Fibroblast of skin of left biceps (primary cell): ENCODE measurements at places on chromosomes 12 and 14.

DNA sequence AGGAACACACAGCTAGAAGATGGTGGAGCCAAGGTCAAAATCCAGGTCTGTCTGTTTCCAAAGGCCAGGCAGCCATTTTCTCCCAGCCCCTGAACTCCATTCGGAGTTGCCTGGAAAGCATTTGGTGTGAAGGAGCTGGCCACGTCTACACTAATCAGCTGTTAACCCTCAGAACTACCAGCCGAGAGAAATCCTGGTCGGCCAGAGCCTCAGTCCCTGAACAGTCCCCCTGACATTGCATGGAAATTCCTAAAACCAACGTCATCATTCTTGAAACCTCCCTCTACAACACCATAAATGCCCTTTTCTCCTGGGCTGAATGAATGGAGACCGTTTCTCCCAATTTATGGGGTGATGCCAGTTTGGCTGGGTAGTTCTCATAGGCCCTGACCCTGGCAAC is 245.6 kb downstream of the SLC41A2 start:
- DNase-seq, result no peak

DNA sequence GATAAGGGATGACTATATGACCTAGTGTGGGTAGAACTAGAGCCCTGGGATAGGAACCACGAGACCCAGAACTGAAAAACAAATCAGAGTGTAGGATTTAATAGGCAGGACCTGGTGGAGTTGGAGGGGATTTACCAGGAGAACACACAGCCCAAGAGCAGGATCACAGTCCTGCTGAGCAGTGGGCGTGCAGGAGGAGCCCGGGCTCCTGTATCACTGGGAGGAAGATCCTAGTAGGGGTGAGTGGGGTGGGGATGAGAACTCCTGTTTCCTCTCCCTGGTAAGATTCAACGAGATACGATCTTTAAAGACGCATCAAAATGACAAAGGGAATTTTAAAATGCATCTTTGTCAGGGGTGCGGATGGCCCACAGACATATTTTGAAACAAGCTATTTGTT is 220.1 kb downstream of the GALC start:
- DNase-seq, result no peak

- DNase-seq, result no peak
These were observed 89.1 kb upstream of the CPSF6 start for GRCh38 chr12:69150083-69150795.

DNA sequence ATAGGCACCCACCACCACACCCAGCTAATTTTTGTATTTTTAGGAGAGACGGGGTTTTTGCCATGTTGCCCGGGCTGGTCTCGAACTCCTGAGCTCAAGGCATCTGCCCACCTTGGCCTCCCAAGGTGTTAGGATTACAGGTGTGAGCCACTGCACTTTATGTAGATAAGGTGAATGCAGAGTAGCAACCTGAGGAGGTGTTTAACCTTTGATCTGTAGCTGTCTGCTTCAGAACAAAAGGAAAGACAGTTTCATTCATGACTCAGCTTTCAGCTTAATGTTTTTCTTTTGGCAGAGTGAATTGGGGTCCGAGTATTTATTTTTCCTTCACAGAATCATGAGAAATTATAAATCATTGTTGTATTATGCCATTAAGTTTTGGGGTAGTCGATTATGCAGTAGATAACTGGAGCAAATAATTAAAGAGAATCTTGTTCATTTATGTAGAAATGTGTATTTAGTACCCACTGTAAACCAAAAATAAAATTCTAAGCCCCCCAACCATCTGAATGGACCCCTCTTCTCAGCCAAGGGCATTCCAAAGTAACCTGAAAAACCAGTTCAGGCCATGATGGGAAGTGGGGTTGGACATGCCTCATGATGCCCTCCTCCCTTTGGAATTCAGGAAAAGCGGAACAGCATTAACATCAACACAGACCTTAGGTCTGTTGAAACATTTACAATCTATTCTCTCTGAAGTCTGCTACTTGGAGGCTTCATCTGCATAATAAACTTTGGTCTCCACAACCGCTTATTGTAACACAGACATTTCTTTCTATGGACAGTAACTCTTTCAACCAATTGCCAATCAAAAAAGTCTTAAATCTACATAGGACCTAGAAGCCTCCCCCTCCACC is 10.7 kb upstream of the STX2 start:
- DNase-seq, result no peak

DNA sequence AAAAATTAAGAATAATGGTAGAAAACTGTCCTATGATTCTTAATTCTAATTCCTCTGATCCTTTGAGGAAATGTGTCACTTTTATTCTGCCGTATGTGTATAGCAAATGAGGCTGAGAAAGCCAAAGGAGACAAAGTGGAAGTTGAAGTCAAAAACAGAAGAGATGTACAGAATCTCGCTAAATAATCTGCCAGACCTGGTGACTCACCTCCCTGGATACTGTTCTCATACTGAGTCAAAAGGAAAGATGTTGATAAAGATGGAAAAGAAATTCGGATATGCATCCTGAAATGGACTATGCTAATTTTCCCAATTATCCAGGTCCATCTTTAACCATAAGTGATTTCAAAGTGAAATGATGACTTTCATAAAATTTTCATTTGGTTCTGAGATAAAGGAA is 92.5 kb downstream of the DUSP6 start:
- no peak for DNase-seq

GRCh38 chr12:46794593-46795190 is 31.1 kb downstream of the SLC38A4 start:
- DNase-seq, result no peak

- DNase-seq, result peak; percentile 45
These were observed 141.4 kb downstream of the MYRFL start for GRCh38 chr12:69966409-69966808.

GRCh38 chr12:1744932-1745331 is 54.1 kb downstream of the ADIPOR2 start:
- DNase-seq, result no peak

DNA sequence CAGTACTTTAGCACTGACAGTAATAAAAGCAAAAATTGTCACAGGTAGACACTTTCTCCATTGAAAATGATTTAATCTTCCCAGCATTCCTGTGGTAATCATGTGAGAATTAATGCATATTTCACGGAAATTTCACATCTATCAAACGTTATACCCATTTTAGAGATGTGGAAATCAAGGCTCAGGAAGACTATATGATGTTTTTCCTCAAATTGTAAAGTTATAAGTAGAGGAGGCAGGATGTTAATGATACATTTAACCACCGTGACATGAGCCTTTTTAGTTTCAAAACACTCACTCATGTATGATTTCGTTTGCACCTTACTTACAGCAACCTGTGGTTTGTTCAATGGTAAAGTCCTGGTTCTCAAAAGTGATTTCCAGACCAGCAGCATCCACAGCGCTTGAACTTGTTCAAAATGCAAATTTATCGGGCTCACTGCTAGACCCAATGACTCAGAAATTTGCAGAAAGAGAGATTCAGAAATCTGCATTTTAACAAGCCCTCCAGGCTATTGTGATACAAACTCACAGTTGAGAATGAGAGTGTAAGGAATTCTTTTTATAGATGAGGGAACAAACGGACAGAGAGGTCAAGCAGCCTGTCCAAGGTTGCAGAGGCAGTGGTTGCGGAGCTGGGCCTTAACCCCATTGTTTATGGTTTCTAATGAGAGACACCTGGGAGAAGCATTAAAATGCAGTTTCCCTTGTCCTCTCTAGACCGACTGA is 654.8 kb upstream of the TBX3 start:
- DNase-seq, result no peak

DNA sequence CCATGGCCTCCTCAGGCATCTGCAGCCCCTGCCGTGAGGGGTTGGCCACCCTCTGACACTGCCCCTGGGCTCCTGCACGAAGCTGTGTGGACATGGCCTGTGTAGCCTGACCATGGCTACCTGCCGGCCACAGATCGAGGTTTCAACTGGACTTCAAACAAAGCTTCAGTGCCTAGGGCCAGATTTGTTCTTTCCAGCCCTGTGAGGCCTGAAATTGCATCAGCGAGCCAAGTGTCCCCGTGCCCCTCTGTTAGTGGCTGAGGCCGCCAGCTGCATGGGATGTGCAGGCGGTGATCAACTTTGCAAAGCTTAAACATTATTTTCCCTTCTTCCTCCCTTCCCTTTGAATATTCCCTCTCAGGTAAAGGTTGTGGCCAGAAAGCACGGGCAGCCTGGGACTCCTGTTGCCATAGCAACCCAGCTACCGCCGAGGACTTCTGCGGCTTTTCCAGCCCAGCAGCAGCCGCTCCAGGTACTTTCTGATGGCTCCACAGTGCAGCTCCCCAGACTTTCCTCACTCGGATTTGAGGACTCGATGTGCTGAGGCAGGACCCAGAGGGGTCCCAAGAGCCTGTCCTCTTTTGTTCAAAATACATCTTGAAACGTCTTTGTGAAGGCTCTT is 35.8 kb downstream of the DDX51 start:
- DNase-seq, result no peak

GRCh38 chr12:61863811-61864210 is 396.4 kb upstream of the USP15 start:
- DNase-seq, result no peak

GRCh38 chr14:51663783-51664326 is 12.1 kb downstream of the FRMD6 start:
- no peak for DNase-seq

DNA sequence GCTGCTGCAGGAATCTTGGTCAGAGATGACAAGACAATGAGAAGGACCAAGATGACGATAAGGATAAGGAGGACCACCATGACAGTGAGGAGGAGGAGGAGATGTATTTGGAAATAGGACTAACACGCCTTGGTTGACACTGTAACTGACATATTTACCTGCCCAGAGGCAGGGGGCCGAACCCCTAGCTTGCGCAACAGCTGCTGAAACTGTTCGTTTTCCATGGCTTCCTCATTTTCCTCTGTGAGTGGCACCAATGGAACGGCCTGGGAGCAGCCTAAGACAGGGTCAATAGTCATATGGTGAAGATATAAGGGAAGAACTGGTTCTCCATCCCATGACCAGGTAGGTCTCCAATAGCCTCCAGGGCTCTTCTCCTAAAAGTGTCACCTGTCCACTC is 28.8 kb downstream of the TIMELESS start:
- DNase-seq, result no peak

GRCh38 chr14:31194095-31194494 is 13.5 kb downstream of the HECTD1 start:
- no peak for DNase-seq

DNA sequence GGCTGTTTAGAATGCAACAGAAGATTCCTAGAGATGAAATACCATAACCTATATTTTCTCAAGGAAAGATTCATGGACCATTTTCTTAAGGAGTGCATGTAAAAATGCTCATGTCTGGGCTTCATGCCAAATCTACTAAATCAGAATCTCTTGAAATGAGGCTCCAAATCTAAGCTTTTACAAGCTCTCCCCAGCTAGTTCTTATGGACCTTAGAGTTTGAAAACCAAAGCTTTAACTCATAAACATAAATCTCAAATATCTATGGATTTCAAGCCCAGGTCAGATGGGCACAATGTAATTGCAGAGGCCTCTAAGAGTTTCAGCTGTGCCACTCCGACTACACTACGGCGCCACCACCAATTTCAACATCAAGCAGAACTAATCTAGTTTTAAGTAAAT is 117.3 kb upstream of the CAND1 start:
- no peak for DNase-seq

DNA sequence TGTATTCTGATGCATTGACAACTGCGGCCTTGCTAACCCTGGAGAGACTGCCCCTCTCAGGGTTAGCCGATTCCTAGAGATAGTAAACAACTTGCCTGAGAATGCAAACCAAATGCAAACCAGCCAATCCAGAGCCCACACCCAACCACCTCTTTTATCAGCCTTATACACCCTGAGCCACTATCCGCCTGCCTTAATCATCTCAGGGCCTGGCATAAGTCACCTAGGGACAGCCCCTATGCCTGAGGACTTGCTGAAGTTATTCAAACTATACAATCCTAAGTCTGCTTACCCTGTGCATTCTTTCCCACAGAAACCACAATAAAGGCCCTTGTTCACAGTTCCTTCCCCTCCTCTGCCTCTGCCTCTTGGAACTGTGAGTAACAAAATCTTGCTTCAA is 177.2 kb downstream of the KCNA5 start:
- DNase-seq, result no peak

DNA sequence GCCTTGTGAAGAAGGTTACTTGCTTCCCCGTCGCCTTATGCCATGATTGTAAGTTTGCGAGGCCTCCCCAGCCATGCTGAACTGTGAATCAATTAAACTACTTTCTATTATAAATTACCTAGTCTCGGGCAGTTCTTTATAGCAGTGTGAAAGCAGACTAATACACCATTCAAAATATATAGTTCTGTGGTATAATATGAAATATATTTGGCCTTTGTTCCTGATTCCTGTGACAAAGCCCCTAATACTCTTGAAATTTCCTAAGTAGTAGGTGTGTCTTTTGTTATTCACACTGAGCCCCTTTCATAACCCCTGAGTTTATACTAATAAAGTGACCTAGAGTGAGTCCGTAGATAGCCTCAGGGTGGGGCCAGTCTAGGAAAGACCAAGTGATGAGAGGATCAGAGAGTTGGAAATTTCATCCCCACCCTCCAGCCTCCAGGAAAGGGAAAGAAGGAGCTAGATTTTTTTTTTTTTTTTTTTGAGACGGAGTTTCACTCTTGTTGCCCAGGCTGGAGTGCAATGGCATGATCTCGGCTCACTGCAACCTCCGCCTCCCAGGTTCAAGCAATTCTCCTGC is 19.4 kb upstream of the STRN3 start:
- DNase-seq, result no peak

DNA sequence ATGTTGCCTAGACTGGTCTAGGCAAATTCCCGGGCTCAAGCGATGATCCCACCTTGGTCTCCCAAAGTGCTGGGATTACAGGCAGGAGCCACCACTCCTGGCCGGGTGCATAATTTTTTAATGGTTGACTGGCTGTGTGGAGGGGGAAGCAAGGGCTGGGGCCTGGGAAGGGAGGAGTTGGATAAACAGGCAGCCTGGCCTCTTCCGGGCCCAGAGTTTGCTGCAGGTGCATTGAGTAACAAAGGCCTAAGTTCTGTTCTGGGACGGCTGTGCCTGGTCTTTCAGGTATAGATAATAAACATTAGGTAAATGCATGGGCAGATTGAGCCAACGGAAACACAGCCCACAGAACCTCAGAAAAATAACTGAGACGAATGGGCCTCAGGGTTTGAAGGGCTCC is 191.3 kb upstream of the TBX3 start:
- no peak for DNase-seq

DNA sequence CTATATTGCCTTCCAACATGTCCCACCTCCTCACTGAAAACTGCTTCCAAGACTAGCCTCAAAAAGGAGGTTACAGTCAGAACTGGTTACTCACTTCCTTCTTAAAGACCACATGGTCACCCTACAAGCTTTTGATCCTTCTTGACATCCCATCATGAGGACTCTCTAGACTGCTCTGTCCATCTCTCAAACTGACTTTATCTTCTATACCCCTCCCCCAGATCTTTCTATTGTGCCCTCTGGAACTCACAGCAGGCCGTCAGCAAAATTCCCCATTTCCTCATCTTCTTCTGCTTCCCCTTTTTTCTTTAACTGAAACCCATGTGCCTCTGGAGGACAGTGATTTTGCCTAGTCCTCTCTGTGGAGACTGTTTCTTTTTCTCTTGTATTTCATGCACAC is 18.1 kb upstream of the IGF1 start:
- no peak for DNase-seq

DNA sequence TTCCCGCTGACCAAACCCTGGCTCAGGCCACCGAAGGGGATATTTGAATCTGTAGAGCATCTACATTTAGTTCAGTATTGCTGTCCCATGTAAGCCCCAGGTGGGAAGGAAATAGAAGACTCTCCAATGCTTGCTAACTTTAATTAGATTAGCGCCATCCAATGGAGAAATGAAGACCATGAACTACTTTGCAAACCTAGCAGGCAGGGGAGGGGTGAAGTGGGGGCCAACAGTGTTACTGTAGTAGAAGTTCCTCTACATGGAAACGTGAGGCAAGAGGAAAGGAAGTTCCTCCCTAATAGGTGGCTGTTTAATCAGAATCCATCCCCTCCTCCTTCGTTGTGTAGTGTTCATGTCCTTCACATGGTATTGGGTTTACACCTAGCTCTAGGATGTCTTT is 9.3 kb upstream of the DENND5B start:
- no peak for DNase-seq
